ENCODE measurements at places on chromosomes 3 and 15.

GRCh38 chr3:30263238-30263924 is 343.0 kb upstream of the TGFBR2 start:
- no peak for DNase-seq

DNA sequence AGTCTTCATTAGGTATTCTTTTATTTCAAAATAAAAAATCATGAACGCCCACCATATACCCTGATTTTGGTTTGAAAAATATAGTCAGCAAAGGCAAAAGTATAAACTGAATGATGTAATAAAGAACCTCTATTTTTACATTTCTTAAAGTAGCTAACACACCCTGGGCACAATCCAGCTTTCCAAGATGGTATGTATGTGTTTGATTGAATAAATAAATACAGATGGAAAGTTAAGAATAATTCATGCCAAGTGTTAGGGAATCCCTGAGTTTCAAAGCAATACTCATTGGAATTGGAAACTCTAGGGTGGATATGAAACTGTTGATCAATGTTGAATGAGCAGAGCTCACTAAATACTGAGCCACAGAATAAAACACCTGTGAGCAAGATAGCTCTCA is 63.9 kb upstream of the TRIM42 start:
- DNase-seq, result no peak

GRCh38 chr15:30922480-30923311 is 19.0 kb downstream of the FAN1 start:
- DNase-seq, result no peak

GRCh38 chr3:197149-197827 is 725 bp downstream of the CHL1 start:
- no peak for DNase-seq

- no peak for DNase-seq
Measured at GRCh38 chr3:49733551-49733950, 9.8 kb upstream of the GMPPB start.

DNA sequence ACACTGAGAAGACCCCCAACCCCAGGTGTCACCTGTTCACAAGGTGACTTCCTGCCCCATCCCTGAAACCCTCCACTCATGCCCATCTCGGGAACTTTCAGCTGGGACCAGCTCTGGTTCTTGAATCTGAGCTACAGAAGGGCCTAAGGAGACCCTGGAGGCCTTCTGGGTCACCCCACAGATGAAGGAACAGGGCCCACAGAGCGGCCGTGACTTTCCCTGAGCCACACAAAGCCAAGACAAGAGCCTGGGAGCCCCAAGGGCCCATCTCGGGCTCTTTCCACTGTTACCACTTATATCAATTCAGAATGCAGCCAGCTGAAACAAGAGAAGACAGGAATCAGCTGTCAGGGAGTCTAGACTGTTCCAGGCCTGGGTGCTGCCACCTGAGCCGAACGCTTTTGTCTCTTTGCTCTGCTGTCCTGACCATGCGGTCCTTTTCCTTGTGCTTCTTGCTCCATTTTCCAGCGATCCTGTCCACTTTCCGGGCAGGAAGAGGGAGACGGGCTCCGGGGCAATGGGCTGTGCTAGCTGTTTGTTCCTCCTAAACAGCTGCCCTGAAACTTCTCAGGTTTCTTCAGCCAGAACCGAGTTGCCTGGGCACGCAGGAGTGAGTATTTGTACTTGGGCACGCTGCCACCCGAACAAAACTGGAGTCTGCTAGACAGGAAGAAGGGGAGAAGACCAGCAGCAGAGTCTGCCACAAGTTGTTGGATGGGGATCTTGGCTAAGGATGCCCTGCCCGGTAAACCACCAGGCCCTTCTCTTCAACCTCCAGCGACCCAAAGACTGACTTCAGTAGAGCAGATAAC is 28.0 kb upstream of the PIGZ start:
- no peak for DNase-seq

GRCh38 chr3:187005827-187006481 is 75.6 kb downstream of the ST6GAL1 start:
- DNase-seq, result no peak

GRCh38 chr3:25025236-25025635 is 402.8 kb upstream of the RARB start:
- DNase-seq, result no peak
